ENCODE measurements at places on chromosomes 13 and 19.

DNA sequence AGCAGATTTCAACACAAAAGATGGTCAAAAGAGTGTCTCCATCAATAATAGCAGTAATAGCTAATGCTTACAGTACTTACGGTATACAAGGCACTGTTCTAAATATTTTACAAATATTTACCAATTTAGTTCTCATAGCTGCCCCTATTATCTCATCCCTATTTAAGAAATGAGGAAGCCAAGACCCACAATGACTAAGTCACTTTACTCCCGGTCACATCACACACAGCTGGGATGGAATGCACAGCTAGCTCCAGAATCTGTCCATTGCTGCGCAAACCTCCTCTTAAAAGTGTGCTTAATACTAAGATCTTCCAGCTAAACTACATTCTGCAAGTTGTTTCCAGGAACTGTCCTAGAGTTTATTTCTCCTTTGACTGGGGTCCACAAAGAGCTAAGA lies 63.4 kb downstream of the RAP2A start:
- no peak for DNase-seq

- peak; percentile 79 for DNase-seq
Measured at GRCh38 chr13:113209336-113209758, at the start of gene CUL4A. Gene CUL4A (plus strand): TSS chr13:113209613. CDS start chr13:113209628, 15 bp downstream.

- DNase-seq: no peak
Measured at GRCh38 chr13:77832339-77833100, 86.1 kb downstream of the EDNRB start.

- no peak for DNase-seq
Measured at GRCh38 chr13:79246578-79246949, 159.5 kb downstream of the RBM26 start.

- no peak for DNase-seq
Measured at GRCh38 chr13:95245071-95245470, 56.2 kb downstream of the ABCC4 start.

GRCh38 chr19:32691291-32691951 lies at the start of gene NUDT19:
Gene NUDT19 (plus strand): TSS chr19:32691821. CDS start chr19:32691961, 140 bp downstream.
- peak; percentile 77 for DNase-seq

GRCh38 chr19:593505-593904 lies 3.8 kb downstream of the HCN2 start:
- no peak for DNase-seq

DNA sequence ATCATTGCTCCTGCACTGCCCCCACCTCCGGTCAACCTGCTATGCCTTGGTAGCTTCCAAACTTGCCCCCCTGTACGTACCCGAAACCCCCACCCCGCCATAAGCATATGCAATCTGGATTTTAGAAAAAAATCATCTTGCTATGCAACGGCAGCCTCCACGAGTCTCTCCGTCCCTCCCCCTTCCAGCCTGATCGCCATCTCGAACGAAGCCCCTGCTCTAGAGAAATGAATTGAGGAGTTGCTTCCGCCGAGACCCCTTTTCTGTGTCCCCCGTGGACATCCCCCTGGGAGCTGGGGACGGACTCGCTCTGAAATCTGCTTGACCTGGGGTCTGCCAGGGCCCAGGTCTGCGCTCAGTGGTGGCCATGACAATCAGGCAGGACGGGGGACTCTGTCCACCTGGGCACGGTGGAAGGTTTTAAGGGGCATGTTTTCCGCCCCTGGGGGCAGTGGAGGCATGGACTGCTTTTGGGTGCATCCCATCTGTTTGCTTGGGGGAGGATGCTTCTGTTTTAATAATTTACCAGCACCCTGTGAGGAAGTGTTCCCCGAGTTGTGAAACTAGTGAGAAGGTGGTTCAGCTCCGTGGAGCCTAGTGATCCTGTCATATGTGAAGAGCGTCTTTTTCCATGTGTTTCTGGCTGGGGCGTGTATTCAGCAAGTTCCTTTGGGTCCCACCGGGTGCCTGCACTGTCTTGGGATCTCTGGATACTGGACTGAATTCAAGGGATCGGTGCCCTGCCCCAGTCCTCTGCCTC lies 1.0 kb downstream of the KDM4B start:
- no peak for DNase-seq

GRCh38 chr19:6060600-6061375 lies 49.5 kb downstream of the RFX2 start:
- no peak for DNase-seq

- DNase-seq: no peak
Measured at GRCh38 chr19:29823581-29824330, 12.0 kb downstream of the CCNE1 start.

- DNase-seq: no peak
Measured at GRCh38 chr19:7280940-7281666, 13.1 kb downstream of the INSR start.

DNA sequence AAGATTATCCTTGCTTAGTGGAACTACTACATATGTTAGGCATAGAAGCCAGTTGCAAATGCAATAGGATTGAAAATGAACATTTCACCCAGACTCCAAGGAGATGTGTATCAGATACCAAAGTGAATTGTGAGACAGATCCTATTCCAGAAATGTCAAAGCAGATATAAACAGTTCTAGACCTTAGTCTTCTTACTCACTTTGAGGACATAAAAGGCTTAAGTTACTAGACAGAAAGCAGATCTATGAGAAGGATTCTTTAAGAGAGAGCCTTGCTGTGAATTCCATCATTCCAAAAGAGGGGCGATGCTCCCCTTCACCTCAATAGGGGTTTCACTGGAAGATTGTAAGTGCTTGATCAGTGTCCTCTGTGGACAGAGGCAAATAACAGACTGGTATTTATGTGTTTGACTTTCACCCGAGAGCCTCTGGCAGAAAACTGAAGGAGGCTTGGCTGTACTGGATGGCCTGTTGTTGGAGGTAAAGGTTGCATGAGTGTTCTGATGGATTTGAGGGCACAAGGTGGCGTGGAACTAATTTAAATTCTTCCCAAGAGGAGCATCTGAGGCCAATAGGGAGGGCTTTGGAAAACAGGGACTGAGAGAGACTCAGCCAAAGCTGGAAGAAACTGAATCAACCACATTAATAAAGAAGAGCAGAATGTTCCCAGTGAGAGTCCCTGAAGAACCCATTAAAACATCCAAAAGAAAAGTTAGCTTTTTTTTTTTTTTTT lies 194.8 kb downstream of the DCLK1 start:
- no peak for DNase-seq

DNA sequence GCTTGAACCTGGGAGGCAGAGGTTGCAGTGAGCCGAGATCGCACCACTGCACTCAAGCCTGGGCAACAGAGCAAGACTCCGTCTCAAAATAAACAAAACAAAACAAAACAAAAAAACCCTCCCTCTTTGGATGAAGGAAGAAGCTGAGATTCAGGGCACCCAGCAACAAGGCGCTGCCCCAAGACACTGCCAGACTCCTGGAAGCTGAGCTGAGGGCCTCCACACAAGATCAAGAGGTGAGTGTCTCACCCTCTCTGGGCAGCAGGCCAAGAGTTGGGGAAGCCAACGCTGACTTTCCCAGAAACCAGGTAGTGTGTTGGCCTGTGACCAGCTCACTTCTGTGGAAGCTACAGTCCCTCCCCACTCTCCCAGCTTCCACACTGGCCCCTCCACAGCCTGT lies 3.7 kb upstream of the TYROBP start:
- peak; percentile 7 for DNase-seq

DNA sequence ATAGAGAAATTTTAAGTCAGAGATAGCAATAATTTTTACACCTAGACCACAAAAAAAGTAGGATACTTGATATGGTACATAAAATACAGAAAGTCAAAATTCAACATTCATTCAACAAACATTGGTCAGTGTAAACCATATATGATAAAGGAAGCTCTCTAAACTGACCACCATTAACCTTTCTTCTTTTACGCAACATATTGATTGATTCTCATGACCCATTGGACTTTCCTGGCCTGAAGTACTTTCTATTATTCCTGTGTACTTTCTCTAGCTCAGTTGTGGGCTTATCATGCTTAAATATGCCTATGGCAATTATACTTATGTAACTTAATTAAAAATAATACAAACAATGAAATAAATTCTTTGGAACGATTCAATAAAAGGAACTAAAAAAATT lies 10.7 kb downstream of the PIBF1 start:
- DNase-seq: no peak

- DNase-seq: no peak
Measured at GRCh38 chr19:54156953-54157352, 2.6 kb downstream of the LENG1 start.

DNA sequence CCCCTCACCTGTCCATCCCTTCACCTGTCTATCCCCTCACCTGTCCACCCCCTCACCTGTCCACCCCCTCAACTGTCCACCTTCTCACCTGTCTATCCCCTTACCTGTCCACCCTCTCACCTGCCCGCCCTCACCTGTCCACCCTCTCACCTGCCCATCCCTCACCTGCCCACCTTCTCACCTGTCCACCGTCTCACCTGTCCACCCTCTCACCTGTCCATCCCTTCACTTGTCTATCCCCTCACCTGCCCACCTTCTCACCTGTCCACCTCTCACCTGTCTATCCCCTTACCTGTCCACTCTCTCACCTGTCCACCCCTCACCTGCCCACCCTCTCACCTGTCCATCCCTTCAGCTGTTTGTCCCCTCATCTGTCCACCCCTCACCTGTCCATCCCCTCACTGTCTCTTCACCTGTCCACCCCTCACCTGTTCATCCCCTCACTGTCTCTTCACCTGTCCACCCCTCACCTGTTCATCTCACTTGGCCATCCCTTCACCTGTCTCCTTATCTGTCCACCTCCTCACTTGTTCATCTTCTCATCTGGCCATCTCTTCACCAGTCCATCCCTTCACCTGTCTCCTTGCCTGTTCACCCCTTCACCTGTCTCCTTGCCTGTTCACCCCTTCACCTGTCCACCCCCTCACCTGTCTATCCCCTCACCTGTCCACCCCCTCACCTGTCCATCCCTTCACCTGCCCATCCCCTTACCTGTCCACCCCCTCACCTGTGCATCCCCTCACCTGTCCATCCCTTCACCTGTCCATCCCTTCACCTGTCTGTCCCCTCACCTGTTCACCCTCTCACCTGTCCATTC lies 12.7 kb upstream of the KANK2 start:
- DNase-seq: no peak

DNA sequence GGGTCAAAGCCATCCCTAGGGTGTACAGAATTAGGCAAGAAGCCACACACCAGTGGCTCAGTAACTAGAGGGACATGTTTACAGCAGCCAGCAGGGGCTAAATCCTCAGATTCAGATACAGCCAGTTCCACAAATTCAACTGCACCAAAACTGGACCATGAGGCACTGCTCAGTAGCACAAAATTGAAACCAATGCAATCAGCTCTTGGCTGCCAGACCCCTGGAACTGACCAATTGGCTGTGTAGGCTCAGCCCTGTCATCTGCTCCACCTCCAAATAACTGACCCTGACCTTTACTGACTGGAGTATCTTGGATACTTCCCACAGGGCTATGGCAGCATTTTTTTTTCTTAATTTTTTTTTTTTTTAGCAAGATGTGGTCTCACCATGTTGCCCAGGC lies 226.5 kb downstream of the FOXO1 start:
- DNase-seq: no peak

DNA sequence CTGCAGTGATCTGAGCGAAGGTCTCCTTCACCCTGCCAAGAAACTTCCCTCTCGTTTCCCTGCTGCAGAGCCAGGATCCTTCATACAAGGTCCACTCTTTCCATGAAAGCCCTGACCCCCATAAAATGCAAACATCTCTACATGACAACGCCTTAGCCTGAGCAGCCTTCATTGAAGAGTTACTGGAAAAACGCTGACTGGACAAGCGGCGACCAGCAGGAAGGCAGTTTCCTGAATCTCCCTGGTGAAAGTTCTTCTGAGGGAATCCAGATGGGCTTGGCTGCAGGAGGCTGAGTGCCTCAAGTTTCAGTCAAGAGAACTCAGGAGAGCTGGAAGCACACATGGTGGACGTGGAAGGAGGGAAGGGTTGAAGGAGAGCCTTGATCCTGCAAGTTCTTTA lies 17.7 kb downstream of the GSX1 start:
- no peak for DNase-seq

- no peak for DNase-seq
Measured at GRCh38 chr13:79112016-79112415, 294.0 kb downstream of the RBM26 start.

GRCh38 chr19:48598996-48599700 lies 7.4 kb upstream of the SPACA4 start:
- DNase-seq: no peak

DNA sequence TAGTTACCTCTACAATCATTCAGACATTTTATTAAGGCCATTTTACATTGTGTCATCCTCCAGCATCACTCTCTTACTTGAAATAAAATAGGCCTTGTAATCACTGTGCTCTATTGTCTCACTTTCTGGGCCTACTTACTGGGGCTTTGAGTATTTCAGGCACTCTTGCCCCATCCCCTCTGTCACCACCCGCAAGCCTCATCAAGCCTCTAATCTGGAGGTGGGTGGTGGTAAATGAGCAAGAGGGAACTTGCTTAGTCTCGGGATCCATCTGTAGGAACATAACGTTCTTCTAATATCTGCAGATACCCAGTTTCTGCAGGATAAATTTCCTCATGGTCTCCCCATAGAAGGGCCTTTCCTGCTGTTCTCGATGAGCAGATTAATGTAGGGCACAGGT lies 19.4 kb upstream of the GPR18 start:
- peak; percentile 43 for DNase-seq

DNA sequence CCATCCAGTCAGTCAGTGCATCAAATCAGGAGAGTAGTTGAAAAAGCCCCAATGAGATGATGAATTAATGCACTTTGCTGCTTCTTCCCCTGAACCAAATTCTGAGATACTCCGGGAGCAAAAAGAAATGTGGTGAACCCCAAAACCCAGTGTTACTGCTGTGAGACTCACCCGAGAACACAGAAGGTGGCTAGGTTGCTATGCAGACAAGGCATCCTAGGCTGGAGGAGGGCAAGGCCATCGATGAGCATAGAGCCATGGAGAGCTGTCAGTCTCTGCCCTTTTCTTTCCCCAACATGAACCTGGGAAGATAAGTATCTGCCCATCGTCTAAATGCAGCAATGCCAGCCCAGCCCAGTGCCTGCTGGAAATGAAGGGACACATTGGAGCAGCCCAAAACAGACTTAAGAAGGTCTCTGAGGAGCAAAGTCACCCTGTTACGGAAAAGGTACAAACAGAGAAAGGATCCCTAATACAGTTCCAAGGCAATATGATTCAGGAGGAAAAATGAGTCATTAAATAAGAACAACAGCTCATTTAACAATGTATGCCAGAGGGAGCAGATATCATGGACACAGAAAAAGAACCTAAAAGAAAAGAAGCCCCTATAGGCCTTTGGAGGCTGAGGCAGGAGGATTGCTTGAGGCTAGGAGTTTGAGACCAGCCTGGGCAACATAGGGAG lies 272.0 kb downstream of the FOXO1 start:
- no peak for DNase-seq

- DNase-seq: no peak
Measured at GRCh38 chr13:20713751-20714150, 10.3 kb downstream of the IL17D start.
